DMS53 (cell line): ENCODE measurements at places on chromosomes 4 and X.

DNA sequence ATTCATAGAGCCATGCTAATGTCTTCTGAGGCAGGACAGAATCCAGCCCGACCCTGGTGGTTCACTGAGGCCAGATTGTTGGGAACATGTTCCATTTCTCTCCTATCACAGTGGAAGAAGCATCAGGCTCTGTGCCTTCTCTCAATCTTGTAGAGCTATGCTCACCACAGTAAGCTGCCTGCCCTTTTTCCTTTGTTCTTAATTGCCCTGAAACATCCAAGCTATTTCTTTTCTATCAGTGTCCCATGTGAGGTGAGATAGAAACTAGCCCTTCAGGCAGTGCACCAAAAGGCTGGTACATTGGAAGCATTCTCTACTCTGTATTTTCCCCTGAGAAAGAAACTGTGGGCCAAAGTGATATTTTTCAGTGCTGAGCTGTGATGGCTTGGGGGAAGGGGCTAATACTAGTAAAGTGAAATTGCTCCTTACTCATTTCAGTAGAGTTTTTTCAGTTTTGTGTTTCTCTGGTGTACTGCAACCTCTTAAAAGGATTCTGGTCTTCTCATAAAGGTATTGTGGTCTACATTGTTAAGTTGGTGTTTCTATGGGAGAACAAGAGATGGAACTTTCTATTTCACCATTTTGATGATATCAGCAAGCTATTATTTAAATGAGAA, 611.2 kb downstream of the RPA4 start:
- DNase-seq, result no peak

DNA sequence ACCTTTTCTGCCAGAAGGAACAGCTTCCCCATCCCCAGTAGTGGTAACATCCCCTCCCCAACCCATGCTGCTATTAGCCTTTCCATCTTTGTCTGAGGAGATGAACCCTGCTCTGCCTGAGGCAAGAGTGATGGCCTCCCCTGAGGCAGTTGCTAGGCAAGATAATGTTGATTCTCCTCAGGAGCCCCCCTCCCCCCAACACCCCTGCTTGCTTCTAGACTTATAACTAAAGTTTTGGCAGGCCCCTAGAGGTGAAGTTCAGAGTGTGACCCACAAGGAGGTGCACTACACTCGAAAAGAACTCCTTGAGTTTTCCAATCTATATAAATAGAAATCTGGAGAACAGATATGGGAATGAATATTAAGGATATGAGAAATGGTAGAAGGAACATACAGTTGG, 962.5 kb downstream of the ADGRL3 start:
- no peak for DNase-seq

DNA sequence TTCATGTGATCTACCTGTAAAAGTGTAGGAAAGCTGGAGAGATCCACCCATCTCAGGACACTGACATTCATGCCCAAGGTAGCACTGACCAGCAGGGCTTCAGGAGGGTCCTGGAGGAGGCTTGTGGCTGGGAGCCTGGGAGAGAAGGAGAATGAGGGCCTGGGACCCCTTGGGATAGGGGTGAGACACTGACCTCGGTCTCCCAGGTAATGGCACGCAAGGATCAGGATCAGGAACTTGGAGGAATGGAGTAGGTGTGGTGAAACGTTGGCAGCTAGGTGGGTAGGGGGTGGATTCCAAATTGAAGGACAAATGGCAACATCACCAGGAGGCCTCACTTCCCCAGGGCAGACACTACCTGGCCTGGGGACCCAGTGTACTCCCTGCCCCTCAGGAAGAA, 12.4 kb upstream of the RGS12 start:
- no peak for DNase-seq

- no peak for DNase-seq
Observed at GRCh38 chr4:26104056-26104685, 190.2 kb downstream of the SMIM20 start.

GRCh38 chr4:133641191-133641590, 492.1 kb downstream of the PCDH10 start:
- DNase-seq, result no peak

- DNase-seq, result no peak
Observed at GRCh38 chr4:14000091-14000814, 372.7 kb upstream of the BOD1L1 start.

DNA sequence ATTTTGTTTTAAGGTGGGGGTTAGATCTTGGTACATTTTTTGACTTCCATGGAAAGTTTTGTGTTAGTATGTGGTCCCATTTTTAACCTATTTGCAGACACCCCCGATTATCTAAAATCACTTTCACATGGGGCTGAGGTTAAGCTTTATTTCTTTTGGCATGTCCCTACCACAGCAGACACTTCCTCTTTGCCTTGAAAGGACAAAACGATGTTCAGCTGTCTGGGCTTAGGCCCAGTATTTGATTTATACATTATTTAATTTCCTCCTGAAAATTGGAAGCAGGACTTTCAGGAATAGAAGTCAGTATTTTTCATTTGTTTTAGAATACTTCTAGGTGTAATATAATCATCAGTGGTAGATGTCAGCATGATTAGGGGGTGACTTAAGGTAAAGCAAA, 112.4 kb upstream of the SPRY1 start:
- no peak for DNase-seq

DNA sequence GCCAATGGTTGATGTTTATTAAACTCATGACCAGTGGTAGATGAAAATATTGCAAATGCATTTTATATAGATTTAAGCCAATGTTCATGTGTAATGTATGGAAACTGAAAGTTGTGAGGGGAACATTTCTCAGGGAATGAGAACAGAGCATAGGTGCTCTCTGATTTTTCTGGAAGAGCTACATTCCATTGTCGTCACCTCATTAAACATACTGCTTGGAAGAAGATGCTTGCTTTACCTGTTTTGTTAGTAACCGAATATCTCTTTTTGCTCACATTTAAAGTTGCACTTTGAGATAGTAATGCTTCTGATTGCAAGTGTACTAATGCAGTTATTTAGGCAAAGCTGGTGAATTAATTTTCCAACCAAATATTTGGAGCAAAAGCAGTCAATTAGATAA, 93.8 kb upstream of the CLCN4 start:
- no peak for DNase-seq

- no peak for DNase-seq
Observed at GRCh38 chr4:86026720-86027119, 333.1 kb downstream of the MAPK10 start.

- DNase-seq, result no peak
Observed at GRCh38 chrX:50971395-50971794, 60.9 kb downstream of the BMP15 start.
